ENCODE measurements at places on chromosomes 5 and 9. TPM values are rescaled to one million over a fixed set of nuclear protein-coding genes. Genes with fewer than 3 reads are reported as not detected.

DNA sequence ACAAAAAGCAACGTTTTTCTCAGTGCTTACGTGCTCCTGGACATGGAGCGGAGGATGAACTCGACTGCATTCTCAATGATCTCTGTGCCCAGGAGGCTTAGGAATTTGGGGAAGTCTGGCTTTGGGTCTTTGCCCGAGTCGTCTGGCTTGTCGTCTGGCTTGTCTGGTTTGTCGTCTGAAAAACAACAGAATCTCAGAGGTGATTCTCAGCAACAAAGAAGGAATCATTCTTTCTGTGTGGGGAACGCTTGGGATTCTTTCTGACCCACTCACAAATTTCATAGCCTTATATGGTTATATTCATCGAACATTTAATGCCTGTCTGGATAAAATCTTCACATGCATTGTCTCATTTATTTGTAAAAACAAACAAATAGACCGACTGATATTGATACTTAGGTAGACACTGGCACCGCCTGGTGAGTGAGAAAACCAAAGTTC lies 4.7 kb downstream of the C5orf46 start:
- no peak for DNase-seq

Gene CCDC180
- 0.74 TPM for total RNA-seq

Gene TSPAN17
- 10.9 TPM for total RNA-seq

GRCh38 chr5:133252133-133252480 lies 200.3 kb downstream of the HSPA4 start:
- no peak for DNase-seq

DNA sequence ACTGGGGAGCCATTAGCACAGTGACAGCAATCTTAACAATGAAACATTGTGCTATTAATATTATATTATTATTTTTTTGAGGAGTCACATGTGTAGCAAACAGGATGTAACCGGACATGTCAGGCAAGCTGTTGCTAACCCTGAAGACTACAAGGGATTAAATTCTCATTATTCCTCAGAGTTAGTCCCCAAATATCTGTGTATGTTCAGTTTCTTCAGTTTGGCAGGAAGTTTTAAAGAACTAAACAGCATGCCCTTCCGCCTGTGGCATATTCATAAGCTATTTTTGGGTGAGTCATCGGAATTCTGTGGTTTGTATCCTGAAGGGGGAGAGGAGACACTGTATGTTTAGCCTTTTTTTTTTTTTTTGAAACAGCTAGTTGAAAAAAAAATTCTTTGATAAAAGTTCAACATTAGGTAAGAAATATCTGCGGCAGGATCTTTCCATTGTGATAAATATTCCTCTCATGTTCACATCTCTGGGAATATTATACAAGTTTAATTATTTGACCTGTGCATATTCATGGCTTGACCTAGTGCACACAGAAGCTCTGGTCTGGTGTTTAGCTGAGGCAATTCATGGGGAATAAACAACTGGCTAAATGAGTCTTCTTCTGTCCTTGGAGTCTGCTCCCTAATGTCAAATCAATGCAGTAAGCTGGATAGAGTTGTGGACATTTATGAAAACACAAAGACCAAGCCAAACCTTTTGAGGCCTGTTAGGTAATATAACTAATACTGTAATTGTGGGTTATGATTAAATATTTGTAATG lies 202.7 kb upstream of the CDKN2B start:
- no peak for DNase-seq

DNA sequence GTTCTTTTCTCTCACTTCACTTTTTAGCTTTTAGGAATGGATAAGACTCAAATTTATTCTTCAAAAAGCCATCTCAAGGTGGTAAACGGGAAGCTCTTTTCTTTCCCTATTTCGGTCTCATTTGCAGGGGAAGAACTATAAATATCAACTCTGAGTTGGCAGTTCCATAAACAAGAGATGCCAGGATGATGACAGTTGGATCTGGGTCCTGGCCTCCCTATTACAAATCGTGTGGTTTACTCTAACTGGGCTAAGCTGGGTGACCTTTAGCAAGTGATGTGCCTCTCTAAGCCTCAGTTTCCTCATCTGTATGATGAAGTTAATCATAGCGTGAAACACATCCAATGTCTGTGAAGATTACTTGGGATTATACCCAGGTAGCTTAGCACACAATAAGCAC lies 44.2 kb downstream of the TLE4 start:
- no peak for DNase-seq

Gene INSL4
- not detected for total RNA-seq

- no peak for DNase-seq
Observed at GRCh38 chr9:78295731-78296130, 1.2 kb upstream of the PSAT1 start.

Gene PROB1
- 0.31 TPM for total RNA-seq

- no peak for DNase-seq
Observed at GRCh38 chr9:6450641-6451375, 37.8 kb downstream of the UHRF2 start.

GRCh38 chr5:80318212-80318611 lies 1.6 kb upstream of the SPZ1 start:
- no peak for DNase-seq

Gene CCDC112
- 0.49 TPM for total RNA-seq

Gene PCDHGB6
- 1.9 TPM for total RNA-seq

Gene NR6A1
- total RNA-seq, result 1.6 TPM

DNA sequence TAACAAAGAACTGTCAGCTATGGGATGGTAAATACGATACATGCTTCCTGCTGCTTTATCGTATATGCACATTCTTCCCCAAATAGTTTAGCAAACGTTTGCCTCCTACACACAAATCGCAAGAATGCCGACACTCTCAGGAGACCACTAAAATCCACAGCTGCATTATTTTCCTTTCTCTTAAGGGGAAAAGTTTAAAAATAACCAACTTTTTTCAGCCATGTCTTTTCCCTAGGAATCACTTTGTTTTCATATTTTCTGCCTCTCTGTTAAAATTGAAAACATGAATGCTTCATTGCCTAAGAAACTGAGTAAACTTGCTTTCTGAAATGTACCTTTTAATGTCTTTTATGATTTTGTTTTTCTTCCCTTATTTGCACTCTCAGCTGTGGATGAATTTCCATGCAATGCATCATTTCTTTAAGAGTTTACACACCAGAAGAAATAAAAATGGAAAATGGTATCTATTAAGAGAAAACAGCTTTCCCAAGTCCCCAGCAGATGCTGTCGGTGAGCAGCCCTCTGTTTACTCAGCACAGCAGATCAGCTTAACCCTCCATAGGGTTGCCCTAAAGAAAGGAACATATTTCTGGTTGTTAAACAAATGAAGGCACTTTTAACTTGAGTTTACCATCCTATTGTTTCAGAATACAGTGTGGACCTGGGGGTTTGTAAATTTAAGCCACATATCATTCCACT lies 66.2 kb downstream of the IZUMO3 start:
- no peak for DNase-seq

Gene GPX8
- 3.2 TPM for total RNA-seq
